ENCODE measurements at places on chromosomes 12 and 14.

DNA sequence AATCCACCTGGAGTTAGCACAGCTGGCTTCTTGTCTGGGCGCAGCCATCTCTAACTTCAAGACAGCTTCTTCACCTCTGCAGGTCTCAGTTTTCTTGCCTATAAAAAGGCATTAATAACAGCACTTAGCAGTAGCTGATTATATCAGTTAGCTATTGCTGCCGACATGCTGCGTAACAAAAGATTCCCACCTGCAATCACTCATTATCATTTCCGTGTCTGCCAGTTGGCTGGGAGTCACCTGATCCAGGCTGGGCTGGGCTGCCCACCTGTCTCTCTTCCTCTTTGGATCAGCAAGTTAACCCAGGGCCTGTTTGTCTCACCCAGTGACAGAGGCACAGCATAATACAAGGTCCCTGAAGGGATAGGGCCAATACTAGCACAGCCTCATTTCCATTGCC lies 109.7 kb downstream of the SCARB1 start:
- DNase-seq: no peak

DNA sequence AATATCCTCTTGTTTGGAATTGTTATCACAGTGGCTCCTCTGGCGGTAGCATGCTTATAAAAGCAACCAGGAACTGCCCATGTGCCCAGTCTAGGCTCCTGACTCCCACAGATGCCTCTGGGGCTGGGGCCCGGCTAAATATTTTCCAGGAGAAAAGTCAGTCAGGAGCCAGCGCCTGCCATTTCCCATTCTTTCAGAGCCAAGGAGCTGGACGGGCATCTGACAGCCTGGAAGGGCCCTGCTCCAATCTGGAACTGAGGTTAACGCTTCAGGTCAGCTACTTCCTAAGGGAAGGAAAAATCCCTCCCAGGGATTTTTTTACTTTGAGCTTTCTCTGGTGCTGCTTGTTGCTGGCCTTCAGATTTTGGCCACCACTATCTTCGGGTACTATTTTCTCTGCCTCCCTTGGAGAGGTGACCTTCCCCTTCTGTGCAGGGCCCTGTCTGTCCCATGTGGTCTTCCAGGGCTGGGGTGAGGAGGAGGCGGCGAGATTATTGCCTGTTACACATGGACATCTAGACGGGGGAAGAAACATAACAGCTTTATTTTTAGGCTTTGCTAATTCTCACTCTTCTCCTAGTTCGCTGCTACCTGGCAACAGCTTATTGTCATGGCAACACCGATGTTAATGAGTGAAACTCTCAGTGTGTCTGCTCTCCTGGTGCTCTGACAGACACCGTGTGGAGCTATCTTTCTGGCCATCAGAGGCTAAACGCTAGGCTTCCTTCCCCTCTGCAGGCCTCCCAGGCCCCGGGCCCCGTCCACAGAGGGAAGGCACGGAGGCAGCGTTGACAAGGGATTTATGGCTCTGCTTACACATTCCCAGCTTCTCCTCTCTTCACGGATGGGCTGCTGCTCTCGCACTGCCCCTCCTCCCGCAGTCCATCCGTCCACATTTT lies 160.4 kb downstream of the CACNA1C start:
- DNase-seq: no peak

DNA sequence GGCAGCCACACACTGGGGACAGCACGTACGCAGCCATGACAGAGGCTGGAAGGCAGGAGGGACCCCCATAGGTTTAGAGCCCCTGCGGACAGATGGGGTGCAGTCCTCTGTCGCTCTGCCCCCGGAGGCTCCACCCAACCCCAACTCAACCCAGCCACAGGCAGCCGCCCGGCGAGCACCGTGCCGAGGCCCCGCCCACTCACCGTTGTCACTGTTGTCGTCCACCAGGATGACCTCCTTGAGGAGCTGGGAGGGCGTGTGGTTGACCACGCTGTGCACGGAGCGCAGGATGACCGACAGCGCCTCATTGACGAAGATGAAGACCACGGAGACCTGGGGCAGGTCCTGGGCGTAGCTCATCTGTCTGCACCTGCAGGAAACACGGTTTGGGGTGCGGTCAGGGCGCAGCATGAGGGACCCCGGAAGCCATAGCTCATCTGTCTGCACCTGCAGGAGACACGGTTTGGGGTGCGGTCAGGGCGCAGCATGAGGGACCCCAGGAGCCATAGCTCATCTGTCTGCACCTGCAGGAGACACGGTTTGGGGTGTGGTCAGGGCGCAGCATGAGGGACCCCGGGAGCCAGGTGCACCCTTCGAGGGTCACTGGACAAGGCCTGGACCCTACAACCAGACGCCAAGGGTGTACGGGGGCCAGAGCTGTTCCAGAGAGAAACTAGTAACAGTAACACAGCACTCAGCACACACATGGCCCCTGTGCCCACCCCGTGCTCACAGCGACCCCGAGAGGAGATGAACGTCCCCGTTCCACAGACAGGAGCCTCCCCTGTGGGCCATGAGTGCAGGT lies 66.9 kb downstream of the GALNT9 start:
- DNase-seq: no peak

DNA sequence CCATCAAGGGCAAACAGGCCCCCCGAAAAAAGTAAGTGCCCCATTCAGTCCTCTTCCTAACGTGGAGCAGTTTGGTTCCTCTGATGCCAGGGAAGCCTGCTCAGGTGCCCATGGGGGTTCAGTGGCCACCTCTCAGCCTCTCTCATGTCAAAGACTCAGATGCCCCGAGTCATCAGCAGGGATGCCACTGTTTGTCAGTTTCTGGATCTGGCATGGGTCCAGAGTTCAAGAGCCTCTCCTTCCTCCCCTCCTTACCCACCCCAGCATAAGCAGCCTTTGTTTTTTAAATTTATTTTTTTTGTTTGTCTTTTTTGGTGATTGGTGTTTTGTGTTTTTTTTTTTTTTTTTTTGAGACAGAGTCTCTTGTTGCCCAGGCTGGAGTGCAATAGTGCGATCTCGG lies 11.3 kb downstream of the KMT5A start:
- no peak for DNase-seq

DNA sequence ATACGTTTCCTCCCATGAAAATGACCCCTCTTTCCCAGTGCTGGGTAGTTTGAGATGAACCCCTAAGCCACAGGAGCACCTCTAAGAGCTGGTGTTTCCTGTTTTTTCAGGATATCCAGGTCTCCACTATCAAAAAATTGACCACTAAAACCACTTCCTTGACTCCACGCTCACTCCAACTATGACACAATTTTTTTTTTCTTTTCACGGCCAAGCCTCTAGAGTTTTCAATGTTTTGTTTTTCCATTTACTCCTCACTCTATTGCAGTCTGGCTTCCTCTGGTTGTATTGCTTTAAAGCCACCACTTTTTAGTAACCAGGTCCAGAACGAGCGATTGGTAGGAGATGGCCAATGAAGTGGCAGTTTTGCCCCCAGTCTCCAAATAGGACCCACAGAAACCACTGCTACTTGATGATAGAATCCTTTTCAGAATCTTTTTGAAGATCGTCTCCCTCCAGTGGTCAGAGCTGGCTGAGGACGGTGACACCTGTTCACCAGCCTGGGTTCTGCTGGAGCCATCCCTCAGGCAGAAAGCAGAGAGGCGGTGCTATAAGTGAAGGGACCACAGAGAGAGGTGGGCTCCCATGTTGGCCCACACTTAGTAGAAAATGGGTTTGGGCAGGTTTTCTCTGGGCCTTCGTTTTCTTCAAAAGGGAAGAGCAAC lies 454.4 kb downstream of the VRK1 start:
- DNase-seq: no peak

- DNase-seq: no peak
Observed at GRCh38 chr14:58568322-58568721, 69.4 kb upstream of the DACT1 start.

DNA sequence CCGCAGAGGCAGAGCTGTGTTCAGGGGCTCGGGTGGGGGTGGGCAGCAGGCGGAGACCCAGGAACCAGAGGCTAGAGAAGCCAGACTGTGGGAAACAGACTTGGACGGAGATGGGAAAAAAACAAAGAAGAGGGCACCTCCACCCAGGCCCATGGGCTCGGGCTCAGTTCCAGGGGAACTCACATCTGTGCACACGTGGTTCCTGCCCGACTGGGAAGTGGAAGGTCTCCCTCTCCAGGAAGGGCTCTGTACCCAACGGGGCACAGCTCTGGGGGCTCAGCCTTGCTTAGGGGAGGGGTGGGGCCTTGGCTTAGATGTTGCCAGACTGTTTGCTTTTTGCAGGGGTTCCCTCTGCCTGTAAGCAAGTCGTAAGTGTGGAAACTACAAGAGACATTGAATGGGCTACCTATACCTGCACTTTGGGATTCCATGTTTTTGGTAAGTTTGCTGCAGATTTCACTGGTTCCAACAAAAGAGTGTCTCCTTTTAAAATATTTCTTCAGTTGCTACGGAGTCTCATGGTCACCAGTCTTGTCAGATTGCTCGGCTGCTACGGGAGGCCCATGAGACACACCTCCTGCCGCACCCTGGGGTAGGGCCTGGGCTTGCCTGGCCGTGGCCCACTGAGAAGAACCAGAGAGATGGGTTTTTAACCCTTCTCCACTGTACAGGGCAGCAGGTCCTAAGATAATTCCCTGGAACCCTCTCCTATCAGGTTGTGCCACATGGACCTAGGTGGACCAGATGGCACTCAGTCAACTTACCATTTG lies 127.6 kb upstream of the EVL start:
- DNase-seq: no peak

DNA sequence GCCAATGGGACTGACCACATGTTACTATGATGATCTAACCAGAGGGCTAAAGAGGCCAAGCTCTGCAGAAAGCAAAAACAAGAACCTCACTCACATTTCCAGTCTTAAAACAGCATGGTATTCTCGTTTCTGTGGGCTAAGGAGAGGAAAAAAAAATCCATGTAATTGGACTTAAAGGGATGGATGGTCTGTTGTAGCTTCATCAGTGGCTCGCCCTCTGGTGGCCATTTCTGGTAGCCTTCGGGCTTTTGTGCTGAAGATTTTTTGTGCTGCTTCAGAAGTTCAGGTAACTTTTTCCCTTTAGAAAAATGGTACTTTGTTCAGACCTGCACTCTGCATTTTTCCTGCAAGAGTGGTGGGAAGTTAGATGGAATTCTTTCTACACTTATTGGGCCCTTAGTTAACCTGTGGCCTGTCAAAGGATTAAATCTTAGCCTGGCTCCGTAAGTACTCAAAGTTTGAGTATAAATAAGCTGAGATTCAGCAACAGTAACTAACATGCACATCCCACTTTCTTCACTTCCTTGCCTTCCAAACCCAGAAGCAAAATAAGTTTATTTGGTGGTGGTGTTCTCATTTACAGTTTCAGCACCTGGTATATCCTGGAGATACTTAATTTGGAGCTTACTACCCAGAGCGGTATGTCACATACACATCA lies 22.3 kb downstream of the DCAF4 start:
- peak; percentile 45 for DNase-seq

GRCh38 chr14:90724866-90725265 lies 91.4 kb downstream of the TTC7B start:
- no peak for DNase-seq

DNA sequence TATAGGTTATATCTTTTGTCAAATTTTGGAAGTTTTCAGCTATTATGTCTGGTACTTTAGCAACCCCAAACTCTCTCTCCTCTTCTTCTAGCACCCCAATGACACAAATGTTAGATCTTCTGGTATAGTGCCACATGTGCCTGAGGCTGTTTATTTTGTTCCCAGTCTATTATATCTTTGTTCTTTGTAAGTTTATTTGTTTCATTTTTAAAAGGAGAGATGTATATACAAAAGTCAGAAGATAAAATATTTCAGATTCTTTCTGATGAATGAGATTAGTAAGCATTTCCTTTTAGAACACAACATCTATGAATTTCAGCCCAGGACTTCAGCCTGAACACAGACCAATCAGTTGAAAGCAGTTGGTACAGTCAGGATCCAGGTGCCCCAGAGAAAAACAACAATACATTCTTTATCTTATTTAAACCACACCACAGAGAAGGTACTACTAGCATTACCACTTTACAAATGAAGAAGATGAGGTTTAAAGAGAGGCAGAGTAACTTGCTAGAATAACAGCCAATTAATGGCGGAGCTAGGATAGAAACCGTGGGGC lies 114.1 kb upstream of the BTG1 start:
- DNase-seq: no peak

DNA sequence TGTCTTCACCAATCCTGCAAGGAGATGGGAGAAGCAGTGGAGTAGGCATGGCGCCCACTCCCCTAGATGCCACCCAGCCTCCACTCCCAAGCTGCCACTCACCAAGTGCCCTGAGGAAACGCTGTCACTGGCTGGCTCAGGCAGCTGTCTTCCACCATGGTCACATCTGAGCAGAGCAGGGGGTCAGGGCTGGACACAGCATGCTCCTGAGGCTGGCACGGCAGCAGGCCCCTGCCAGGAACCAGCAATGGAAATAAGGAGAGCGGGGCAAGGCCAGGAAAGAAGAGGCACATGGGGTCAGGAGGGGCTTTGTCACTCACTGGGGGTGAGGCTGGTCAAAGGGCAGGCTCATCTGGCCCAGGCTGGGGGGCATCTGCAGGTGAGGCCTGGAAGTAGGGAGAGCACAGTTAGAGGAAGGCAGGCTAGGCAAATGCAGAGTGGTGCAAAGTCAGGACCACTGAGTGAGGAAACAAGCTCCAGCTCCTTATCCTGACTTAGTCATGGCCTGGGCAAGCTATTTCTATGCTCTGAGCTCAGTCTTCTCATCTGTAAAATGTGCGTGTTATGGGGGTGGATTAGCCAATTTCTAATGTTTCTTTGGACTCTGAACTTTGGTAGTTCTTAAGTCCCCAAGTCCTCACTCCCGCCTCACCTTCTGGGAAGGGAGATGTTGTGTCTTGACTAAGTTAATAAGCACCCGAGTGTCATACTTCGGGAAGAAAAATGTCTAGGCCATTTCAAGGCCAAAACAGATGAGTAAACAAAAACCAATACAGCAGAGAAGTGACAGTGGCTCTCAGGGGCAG lies 8.0 kb downstream of the NAB2 start:
- no peak for DNase-seq

DNA sequence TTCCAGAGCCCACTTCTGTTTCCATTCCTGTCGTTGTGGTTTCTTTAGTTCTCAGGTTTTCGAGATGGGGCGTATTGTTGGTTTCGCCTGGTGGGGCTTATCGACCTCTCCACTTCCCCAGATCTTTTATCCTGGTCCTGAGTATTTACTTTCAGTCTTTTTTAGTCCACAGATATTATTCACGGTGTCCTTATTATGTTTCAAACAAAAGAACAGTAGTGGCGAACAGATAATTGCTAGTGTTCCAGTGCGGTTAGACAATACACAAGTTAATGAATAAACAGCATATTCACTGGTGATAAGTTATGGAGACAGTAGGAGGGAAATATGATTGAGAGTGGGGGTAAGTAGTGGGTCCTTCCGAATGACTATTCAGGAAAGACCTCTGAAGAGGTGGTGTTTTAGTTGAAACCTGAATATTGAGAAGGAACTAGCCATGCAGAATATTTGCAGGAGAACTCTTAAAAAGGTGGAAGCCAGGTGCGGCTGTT lies 668 bp downstream of the TMEM260 start:
- peak; percentile 52 for DNase-seq

GRCh38 chr12:14325716-14326343 lies 39.7 kb upstream of the ATF7IP start:
- DNase-seq: no peak

GRCh38 chr12:49869816-49870500 lies 27.1 kb upstream of the BCDIN3D start:
- DNase-seq: no peak

GRCh38 chr14:93023039-93023438 lies 92.7 kb downstream of the ITPK1 start:
- DNase-seq: no peak
